ENCODE measurements at places on chromosomes 3 and 15. TPM values are rescaled to one million over a fixed set of nuclear protein-coding genes. Genes with fewer than 3 reads are reported as not detected.
A peak's percentile ranks its signal among the peaks of the same experiment; 100 is the strongest.

DNA sequence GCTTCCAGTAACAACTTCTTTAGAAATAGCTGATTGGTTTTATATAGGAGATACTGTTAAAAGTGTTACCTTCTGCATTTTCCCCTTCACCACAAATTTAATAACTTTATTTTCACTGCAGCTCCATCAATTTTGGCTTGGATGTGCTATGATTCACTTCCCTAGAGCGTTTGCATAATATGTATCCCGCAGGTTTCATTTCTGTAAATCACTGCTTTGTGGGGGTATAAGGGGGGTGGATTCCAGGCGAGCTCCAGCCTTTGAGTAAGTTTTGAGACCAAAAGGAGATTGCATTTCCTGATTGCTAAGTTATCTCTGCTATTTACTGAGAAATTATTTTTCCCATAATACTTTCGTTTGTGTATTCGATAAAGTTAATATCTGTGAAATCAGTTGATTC, 232.6 kb downstream of the TBL1XR1 start:
- no peak for DNase-seq

- no peak for DNase-seq
These were observed 286.2 kb upstream of the UBE2E1 start for GRCh38 chr3:23519314-23520208.

GRCh38 chr3:87828046-87828445, 230.8 kb downstream of the CGGBP1 start:
- DNase-seq, result no peak

- DNase-seq, result no peak
These were observed 278.8 kb downstream of the FOXP1 start for GRCh38 chr3:71304684-71305083.

GRCh38 chr3:120559242-120560061, 36.7 kb upstream of the NDUFB4 start:
- DNase-seq, result no peak

DNA sequence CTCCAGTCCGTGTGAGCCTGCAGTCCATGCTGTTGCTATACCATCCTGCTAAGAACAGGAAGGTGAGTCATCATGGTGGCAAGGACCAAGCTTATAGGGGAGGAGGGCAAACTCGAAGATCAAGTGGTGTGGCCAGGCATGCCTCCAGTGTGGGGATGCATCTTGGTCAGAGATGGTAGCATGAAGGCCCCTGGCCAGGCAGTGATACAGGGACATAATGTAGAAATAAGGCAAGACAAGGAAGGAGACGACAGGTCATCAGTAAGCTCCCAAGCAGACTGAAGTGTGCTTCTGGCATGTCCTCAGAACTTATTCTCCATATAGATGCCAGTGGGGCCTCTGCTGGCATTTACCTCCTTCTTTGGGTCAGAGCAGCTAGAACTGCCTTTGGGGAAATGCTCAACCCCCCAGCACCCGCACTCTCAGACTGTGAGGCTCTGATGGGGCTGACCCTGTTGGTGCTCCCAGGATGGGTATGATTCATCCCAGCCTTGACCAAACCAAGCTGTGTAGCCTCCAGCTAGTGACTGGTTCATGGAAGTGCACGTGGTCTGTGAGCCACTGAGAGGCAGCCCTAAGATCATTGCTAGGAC, 52.5 kb upstream of the ATP2B2 start:
- peak; percentile 33 for DNase-seq

DNA sequence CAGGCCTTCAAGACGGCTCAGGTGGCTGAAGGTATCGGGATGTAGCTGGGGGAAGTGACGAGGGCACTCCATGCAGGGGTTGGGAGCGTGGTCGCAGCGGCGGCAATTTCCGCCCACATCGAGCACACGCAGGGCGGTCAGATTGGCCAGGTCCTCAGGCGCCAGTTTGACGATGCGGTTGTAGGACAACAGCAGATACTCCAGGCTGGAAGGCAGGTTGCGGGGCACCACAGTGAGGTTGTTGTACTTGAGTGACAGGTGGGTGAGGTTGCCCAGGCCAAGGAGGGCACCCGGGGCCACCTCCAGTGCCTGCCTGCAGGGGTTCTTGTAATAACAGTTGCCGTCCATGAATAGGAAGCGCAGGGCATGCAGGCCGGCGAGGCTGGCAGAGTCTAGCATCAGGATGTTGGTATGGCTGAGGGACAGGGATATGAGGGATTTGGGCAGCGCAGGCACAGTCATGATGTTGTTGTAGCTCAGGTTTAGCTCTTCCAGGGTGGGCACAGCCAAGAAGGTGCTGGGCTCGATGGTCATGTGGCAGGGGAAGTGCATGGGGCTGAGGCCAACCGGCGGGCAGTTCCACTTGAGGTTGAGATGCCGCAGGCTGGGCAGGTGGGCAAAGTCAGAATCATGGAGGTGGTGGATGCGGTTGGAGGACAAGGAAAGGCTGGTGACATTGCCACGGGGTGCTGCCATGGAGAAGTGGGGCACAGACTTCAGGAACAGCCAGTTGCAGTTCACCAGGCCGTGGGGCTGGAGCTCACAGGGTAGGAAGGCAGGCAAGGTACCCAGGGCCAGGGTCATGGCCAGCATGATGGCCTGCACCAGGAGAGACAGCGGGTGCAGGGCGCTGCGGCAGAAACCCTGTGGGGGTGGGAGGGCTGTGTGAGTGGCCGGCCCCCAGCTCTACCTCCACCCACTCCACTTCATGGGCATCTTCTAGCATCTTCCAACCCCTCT, 1.7 kb downstream of the TLR9 start:
- peak; percentile 66 for DNase-seq

GRCh38 chr3:42019144-42019952, 57.4 kb upstream of the ULK4 start:
- DNase-seq, result peak; percentile 74

DNA sequence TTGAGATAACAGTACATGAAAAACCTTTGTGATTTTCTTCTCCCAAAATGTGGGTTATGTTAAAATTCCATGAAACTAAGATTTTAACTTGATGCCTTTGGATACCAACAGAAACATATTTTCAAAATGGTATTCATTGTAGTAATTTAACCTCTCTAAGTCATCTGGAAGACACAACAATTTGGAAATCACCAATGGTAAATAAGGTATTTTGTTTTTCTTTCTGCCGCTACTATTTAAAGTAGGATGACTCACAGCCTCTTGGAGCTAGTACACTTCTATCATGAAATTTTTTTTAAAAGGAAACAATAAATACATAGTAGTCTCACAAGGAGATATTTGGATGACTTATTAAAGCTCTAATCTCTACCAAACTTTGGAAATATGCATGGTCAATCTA, 291.6 kb upstream of the VEPH1 start:
- DNase-seq, result no peak

DNA sequence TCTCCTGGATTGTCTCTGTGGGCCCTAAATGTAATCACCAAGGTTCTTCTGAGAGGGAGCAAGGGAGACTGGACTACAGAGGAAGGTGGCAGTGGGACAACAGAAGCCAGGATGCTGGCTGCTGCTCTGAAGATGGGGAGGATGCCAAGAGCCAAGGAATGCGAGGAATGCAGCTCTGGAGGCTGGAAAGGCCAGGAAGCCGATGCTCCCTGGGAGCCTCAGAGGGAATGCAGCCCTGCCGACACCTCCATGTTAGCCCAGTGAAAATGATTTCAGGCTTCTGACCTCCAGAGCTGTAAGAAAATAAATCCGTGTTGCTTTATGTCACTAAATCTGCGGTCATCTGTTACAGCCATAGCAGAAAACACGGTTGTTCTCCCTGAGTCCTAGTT, 44.1 kb downstream of the UMPS start:
- no peak for DNase-seq

DNA sequence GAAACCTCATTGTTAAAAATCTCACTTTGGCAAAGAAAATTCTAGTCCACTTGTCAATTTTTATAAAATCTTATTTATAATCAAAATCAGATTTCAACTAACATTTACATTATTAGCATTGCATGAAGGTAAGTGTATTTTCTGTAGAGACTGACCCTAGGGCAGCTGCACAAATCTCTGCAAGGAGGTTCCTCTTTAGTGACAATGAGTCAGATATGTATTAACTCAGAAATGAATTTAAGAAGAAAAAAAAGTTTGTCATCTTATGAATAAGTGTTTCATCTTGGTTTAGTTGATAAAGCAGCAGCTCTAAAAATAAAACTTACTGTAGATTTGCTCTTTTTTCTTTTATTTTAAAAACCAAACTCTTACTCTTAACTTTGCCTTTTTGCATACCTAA, 9.0 kb upstream of the GNB4 start:
- DNase-seq, result no peak

DNA sequence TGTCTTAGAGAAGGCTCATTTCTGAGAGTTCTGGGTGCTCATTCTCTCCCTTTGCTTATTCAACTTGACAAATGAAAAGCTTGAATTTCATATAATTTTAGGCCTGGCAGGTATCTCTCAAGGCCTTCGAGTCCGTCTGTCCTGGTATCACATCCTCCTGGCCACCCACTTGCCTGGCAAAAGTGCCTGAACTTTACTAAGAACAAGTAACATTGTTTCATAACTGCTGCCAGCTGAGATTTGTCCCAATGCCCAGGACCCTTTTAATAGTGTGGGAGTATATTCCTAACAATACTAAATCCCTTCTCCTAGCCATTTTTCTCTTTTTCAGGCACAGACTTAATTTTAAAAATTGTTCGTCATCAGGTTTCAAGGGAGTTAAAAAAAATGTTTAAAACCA, 18.1 kb downstream of the LARP6 start:
- DNase-seq, result no peak

DNA sequence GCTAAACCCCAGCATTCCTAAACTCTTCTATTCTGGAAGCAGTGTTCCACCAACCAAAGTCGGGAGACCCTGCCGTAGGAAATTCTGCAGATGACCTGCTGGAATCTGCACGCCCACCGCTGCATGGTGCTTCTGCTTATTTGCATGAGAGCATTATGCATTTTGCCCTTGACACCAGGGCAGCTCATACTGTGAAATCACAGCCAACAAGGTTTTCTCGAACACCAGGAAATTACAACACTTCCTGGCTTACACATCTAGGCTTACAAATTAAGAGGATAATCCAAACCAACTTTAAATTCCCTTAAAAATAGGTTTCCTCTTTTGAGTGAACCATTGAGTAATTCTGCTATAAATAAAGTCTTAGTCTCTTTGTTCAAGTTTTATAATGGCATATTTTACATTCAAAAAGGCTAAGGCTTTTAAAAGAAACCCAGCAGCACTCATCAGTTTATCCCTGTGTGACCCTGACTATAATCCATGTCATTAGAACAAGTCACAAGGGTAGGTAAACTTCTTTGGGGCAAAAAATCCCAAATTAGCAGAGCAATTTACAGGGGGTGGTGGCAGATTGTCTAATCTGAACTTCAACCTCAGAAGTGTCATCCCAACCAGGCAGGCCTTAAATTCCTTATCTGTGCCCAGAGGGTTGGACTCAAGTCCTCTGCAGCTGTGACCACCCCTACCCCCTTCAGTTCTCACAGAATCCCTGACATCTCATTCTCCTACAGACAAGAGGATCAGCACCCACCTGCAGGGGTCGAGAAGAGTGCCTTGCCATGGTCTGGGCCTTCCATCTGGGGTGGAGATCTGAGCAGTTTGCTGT, 33.5 kb upstream of the RBP1 start:
- DNase-seq, result no peak

- DNase-seq, result no peak
These were observed 10.8 kb downstream of the PRICKLE2 start for GRCh38 chr3:64214381-64215018.

DNA sequence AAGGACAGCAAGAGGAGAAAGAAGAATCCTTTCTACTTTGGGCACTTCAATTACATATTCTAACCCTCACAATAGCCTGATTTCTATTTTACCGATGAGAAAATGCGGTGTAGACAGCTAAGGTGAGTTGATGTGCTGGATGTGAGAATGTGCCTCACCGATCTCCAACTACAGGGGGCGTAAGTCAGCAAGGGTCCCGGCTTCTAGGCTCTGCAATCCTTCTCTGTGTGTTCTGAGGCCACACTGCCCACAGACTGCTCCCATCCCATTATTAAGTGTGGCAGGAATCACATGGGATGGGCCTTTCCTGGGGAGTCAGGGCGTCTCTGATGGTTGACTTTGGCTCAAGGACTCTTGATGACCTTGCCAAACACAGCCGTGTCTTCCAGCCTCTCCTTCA, 23.6 kb upstream of the RPL35A start:
- DNase-seq, result no peak

DNA sequence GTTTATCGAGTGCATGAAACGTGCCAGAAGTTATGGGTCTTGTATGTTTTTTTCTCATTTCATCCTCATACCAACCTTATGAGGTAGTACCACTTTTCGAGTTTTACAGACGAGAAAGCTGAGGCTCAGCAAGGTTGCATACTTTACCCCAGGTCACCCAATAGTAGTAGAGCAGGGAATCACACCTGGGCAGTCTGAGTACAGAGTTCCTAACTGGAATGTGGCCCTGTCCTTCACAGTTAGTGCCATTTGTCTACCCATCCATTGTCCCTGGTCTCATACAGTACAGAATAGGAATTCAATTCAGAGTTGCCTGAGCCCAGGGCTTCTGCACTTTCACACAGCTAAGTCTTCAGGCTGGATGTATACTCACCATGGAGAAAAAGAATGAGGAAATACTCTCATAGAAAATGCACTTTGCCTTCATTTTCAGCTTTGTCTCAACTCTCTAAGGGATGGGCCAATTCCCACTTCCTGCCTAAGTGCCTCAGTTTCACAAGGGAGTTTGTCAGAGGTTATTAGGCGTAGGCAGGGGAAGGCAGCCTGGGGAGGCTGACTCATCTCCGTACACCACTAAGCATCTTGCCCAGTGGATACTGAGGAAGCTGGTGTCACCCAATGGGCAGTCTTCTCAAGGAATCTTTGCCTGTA, 93.2 kb downstream of the TMEM212 start:
- no peak for DNase-seq

GRCh38 chr3:39275052-39275451, 4.8 kb downstream of the CX3CR1 start:
- DNase-seq, result no peak

- no peak for DNase-seq
These were observed 968.1 kb downstream of the ROBO1 start for GRCh38 chr3:78799681-78800080.

GRCh38 chr3:71463617-71464016, 119.9 kb downstream of the FOXP1 start:
- DNase-seq, result no peak

The NPAP1 gene
- total RNA-seq, result not detected

The NEK10 gene
- 3.3 TPM for total RNA-seq

The SAMD7 gene
- not detected for total RNA-seq

The CD47 gene
- 51.4 TPM for total RNA-seq

The CLDN11 gene
- total RNA-seq, result 2.9 TPM

The RPUSD2 gene
- total RNA-seq, result 8.7 TPM

The KCNH8 gene
- total RNA-seq, result 0.08 TPM

The GATA2 gene
- total RNA-seq, result 15.6 TPM

The LSMEM2 gene
- 25.7 TPM for total RNA-seq

The TATDN2 gene
- 19.8 TPM for total RNA-seq

The SH3GL3 gene
- not detected for total RNA-seq

The CCR5 gene
- 0.81 TPM for total RNA-seq

All from cardiac septum (tissue), 1 donor.